ENCODE measurements at places on chromosomes 7 and 10.
A peak's percentile ranks its signal among the peaks of the same experiment; 100 is the strongest.

GRCh38 chr7:38756521-38756920 lies 125.3 kb upstream of the AMPH start:
- DNase-seq = no peak

- no peak for DNase-seq
Measured at GRCh38 chr10:59393349-59393748, 31.0 kb upstream of the FAM13C start.

DNA sequence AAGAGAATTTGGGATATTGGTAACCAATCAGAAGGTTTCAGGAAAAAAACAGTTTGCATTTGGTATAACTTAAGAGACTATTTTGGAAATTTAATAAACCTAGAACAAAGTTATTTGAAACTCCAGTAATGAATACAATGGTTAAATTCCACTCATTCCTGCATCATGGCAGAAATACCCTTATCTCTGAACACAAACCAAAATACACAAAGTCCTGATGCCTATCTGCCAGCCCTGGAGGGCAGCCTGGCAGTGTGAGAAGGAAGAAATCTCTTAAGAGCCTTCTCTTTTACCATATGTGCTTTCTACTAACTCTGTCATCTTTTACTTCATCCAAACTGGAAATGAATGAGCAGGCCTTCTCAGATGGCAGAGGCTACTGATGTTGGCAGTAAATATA lies 147.1 kb upstream of the LYZL1 start:
- DNase-seq = no peak

DNA sequence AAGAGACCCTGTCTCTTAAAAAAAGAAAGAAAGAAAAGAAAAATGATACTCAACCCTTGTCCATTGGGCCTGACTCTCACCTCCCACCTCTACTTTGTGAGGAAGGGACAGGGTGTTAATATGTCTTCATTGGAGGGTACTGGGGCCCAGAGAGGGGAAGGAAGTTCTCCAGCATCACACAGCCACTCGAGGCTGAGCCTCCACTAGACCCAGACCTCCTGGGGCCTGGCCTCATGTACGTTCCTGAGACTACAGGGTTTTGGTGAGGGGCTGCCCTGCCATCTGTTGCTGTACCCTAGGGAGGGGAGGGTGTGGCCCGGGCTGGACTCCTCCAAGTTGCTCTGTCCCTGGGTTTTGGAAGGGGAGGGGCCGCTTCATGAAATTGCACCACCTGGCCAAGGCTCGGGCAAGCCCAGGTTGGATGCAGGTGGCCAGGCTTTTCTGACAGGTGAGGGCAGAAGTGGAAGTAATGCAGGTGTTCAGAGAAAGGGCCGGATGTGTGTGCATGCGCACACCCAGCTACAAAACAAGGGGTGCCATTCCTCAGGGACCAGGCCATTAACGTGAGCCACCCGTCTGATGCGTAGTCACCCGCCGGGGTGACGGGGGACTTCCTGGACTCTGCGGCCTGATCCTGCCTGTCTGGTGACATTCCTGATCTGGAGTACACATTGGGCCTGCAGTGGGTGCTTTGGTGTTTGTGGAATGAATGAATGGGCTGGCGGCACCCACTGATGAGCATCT lies 21.7 kb downstream of the GTF2IRD1 start:
- DNase-seq = no peak

- DNase-seq = no peak
Measured at GRCh38 chr7:137772748-137773147, 74.0 kb downstream of the DGKI start.

DNA sequence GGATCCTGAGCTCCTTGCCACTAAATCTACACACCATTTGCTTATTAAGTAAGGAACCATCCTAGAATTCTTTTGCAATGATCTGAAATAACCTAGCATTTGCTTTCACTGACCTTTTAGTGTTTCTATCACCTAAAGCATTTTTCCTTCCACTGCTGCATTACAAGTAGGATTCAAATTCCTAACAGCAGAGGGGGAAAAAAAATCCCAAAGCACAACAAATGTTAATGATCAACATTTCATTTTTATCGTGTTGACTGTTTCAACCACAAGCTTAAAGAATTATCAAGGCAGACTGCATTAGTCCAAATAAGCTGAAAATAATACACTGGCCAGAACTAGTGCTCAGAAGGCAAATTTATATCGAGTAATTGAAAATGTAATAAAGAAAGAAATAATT lies 174.7 kb upstream of the TCF7L2 start:
- DNase-seq = no peak

DNA sequence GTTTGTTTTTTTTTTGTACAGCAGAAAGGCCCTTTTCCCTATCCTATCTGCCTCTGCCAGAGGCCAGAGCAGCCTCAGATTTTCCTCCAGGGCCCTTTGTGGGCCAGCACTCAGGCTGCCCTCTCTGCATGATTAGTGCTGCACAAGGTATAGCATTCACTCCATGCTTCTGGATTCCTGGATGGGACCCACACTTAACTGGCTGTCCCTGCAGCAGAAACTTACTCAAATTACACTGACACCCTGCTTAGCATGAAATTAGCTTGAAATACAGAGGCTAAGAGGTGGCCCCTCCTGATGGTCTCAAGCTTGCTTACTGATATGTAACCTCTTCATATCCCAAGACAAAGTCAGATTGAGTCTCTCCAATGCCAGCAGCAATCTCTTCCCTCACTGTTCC lies 239.3 kb downstream of the SORCS1 start:
- no peak for DNase-seq

GRCh38 chr7:79282882-79283602 lies 170.4 kb downstream of the MAGI2 start:
- no peak for DNase-seq

GRCh38 chr7:2927592-2927991 lies 83.5 kb upstream of the GNA12 start:
- DNase-seq = no peak

GRCh38 chr7:80885757-80886156 lies 33.1 kb downstream of the SEMA3C start:
- DNase-seq = no peak

GRCh38 chr10:33273295-33274002 lies 61.0 kb downstream of the NRP1 start:
- no peak for DNase-seq

DNA sequence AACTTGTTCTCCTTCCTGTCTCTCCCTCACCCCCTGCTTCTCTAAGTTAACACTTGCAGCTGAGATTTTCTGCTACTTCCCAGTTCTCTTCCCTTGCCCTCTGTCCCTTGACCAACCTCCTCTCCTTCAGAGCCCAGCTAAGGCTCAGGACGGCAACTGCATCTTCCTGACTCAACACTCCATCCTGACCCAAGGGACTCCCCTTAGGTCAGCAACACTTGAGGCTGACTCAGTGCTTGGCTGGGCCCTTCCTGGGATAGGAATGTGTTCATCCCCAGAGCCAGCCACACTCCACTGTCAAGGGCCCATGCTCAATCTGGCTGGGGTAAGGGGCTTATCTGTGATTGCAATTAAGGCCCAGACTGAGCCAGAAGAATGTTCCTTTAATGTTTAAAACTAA lies 3.4 kb downstream of the CALHM2 start:
- DNase-seq = no peak

- DNase-seq = no peak
Measured at GRCh38 chr7:84188786-84189405, 5.7 kb downstream of the SEMA3A start.

DNA sequence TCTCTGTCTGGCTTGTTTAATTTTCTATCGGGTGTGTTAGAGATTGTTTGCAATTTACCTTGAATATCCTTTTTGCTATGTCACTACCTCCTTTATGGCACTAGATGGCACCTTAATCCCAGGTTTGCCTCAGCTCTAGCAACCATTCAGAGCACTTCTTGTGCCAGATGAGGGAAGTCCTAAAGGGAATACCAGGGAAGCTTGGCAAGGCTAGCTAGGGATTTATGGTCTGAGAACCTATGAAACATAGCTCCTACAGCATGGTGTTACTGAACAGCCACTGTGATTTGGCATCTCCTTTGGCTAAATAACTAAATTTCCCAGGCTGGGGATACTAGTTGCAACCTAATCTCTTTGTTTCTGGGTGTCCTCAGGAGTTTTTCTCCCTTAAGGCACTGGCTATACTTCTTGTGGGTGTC lies 69.0 kb upstream of the VOPP1 start:
- peak; percentile 32 for DNase-seq

- DNase-seq = no peak
Measured at GRCh38 chr7:28132959-28133870, 47.4 kb downstream of the JAZF1 start.

- no peak for DNase-seq
Measured at GRCh38 chr7:75631711-75632110, 107.0 kb downstream of the HIP1 start.

- no peak for DNase-seq
Measured at GRCh38 chr7:121002-121785, 71.2 kb upstream of the FAM20C start.

- no peak for DNase-seq
Measured at GRCh38 chr7:40922316-40922670, 780.6 kb downstream of the INHBA start.

DNA sequence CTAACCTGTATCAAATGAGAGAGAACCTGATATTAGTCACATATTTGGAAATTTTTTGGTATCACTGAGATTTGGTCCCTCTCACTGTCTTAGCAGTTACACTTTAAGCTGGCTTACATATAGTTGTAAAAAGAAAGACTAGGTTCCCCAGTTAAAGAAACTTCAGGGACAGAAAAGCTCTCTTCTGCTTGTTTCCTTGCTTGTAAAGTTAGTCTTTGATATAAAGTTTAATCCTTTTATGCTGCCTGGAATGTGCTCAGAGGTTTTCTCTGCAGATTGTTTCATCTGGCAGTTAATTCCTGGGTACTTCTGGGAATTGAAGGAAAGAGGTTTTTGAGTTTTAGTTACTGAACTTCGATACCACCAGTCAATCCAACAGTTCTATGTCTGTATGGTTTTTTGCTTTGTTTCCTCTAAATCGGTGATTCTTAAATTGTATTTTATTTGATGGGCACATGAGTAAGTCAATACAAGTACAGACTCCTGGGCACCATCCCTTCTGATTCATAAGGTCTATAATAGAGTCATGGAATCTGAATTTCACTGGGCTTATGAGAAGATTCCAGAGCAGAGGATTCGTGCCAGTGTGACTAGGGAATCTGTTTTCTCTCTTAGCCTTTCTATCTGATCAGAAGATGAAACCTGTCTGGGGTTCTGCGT lies 1080.9 kb upstream of the C7orf33 start:
- no peak for DNase-seq

DNA sequence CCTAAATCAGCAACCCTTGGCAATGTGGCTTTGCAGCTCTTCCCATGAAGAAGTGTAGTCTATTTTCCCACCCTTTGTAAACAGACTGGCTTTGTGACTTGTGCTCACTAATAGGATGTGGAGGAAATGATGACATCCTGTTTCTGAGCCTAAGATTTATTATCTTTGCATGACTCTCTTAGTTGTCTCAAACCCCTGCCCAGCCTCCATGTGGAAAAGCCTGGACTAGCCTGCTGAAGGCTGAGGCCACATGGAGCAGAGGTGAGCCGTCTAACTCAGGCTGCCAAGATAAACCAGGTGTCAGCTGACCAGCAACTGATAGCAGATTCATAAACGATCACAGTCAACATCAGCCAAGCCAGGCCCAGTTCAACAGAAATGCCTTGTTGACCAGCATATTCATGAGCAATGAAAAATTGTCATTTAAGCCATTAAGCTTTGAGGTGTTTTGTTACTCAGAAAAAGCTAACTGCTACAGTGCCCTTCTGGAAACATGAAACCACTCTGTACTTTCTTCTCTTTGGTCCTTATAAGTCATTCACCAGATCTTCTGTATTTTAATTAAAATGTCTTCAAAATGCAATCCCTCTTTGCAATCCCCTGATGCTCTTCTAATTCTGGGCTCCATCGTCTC lies 586.3 kb upstream of the ANKRD30A start:
- no peak for DNase-seq

- DNase-seq = no peak
Measured at GRCh38 chr10:93458821-93459257, 23.3 kb downstream of the MYOF start.

DNA sequence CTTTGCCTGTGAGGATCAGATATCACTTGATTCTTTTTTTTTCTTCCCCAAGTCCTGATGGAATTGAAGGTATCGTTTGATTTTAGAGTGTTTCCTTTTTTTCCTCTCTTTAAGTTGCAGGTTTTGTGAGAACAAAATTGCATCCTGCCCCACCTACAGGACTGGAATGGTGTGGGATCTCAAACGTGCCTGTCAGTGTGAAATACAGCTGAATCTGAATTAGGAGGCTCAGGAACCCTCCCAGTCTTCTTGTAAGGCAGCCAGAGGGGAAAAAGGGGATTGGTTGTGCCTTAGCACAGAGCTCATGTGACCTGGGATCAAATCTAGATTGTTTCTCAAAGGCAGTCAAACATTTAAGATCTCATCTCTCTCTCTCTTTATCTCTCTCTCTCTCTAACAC lies 32.7 kb upstream of the KLHL7 start:
- DNase-seq = no peak

DNA sequence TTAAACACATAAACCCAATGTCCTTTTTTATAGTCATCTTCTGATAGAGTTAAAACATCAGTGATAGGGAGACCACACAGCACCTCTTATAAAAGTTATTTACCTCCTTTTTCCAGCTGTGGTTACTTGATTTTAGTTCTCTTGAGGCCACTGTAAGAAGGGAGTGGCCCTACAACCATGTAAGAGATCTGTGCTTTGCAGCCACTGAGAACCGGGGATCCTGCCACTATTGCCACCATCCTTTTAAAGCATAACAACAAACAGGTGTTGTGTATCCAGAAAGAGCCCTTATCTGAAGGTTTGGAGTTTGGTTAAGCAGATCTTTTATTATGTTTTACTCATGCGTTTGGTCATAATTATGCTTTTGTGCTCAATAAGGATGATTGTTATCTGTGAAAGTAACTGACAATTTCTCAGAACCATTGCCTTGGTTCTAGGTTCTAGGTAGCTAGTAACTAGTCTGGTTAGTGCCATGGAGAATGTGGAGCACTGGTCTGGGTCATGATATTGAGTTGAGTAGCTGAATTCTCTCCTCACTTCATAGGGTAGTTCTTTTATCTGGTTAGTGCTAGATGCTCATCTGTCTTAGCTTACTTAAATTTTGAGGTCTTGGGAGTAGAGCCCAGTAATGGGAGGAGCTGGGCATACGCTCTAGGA lies 56.5 kb downstream of the ST7 start:
- DNase-seq = no peak

DNA sequence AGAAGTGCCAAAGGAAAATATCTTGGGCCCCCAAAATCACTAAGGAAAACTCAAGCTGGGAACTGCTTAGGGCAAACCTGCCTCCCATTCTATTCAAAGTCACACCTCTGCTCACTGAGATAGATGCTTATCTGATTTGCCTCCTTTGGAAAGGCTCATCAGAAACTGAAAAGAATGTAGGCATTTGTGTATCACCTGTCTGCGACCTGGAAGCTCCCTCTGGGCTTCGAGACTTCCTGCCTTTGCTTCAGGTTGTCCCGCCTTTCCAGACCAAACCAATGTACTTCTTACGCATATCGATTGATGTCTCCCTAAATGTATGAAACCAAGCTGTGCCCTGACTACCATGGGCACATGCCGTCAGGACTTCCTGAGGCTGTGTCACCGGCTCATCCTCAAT lies 14.5 kb upstream of the LRRC72 start:
- no peak for DNase-seq

DNA sequence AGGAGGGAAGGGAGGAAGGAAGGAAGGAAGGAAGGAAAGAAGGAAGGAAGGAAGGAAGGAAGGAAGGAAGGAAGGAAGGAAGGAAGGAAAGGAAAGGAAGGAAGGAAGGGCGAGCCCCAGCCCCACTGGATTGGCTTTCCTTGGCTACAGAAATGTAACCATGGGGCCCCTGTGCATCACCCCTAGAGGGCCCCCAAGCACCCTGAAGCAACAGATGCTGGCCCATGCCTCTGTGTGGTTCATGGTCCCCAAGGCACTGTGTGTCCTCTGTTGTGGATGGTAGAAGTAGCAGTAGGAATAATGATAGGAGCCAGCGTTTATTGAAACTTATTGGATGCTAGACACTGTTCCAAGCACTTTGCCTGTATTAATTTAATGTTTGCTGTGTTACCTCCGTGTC lies 116.6 kb upstream of the MACROH2A2 start:
- DNase-seq = peak; percentile 24

Data from GM19239 (cell line).